ENCODE measurements at places on chromosomes 4 and X. TPM values are rescaled to one million over a fixed set of nuclear protein-coding genes. Genes with fewer than 3 reads are reported as not detected.

The FBXW7 gene
- 21.5 TPM for total RNA-seq

The CTAG2 gene
- not detected for total RNA-seq

The SLC9B1 gene
- total RNA-seq = 1.8 TPM

GRCh38 chrX:75230296-75230695, 43.6 kb upstream of the UPRT start:
- no peak for DNase-seq

GRCh38 chrX:155108427-155108826, 37.1 kb downstream of the BRCC3 start:
- no peak for DNase-seq

DNA sequence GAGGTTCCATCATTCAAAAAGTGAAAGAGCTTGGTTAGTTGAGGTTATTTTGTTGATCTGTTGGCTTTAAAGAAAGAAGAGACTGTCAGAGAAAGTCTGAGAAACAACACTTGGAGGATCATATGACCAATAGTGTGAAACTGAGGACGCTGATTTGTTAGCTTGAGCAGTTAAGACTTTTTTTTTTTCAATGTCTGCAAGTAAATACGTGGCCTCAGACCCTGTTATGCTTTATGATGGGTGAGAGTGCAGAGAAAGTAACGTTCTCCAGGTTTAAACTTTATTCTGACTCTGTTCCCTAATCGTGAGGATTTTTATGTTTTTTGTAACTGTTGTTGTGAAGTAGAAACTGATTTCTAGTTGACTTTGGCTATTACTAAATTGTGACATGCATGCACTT, 45.9 kb downstream of the GAB1 start:
- DNase-seq = no peak

DNA sequence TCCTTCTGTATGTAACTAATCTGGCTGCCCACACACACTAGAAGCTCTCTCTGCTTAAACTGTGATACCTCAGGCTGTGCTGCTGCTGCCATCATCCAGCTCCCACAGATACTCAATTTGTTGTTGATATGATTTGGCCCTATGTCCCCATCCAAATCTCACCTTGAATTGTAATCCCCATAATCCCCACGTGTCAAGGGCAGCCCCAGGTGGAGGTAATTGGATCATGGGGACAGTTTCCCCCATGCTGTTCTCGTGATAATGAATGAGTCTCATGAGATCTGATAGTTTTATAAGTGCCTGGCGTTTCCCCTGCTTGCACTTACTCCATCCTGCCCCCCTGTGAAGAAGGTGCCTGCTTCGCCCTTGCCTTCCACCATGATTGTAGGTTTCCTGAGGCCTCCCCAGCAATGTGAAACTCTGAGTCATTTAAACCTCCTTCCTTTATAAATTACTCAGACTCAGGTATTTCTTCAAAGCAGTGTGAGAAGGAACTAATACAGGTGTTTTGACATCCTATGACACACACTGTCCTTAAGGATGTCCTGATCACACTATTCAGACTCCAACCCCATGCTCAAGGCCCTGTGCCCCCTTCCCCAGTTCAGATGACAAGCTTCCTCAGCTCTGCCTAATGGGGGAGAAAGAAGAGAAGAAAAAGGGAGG, 2.9 kb upstream of the ATOH1 start:
- no peak for DNase-seq

DNA sequence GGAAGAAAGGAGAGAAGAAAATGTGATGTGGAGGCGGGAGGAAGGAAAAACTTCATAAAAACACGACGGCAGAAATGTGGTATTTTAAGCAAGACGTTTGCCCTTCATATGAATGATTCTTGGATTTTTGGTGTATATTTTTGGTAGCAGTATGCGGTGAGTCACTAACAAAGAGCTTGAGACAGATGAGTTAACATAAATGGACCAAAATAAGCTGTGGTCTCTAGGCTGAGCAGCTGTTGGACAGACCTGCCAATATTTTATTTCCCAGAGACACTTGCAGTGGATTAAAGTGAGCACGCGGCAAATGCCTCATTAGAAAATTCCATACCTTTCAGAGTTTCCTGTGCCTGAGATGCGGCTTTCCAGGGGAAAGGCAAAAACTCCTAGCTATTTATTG, 43.1 kb upstream of the RPS6KA3 start:
- DNase-seq = no peak

The ADGRG4 gene
- total RNA-seq = 0.16 TPM

DNA sequence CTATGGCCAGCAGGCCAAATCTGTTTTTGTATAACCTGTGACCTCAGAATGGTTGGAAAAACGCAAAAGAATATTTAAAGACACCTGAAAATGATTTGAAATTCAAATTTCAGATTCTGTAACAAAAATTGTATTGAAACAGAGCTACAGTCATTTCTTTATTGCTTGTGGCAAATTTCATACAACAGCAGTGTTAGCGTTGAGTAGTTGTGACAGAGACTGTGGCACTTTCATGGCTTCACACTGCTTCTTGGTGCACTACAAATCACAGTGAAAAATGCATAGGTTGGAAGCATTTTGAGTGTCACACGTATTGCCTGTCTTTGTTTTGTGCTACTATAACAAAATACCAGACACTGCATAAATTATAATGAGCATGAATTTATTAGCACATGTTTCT, 12.2 kb upstream of the PARM1 start:
- no peak for DNase-seq
